Activated CD8-positive, alpha-beta memory T cell treated with anti-CD3 and anti-CD28 coated beads for 4 hours (primary cell): ENCODE measurements at places on chromosomes 3 and 15.

- DNase-seq: no peak
Measured at GRCh38 chr3:59854061-59854709, 804.4 kb upstream of the CFAP20DC start.

GRCh38 chr3:72601983-72602750 lies 246.1 kb downstream of the SHQ1 start:
- DNase-seq: no peak

DNA sequence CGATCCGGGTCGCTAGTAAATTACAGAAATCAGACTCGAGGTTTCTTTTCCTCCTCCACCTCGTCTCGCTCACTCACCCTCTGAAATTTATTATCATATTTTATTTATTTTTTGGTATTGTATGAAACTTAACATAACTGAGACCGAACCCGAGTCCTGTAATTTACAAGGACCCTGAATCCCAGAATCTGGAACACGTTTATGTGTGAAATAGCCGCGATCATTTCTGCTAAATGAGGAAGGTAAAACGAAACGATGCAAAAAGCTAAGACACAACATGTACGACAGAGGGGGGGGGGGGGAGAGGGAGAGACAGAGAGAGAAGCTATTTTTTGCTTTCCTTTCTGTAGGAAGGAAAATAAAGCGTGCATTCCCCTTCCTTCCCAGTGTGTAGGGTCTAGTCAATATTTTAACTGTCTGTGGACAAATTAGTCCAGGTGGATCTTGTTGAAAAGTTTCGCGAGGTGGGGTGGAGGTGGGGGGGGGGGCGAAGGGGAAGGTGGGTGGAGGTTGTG lies 1.6 kb downstream of the BBX start:
- no peak for DNase-seq

- no peak for DNase-seq
Measured at GRCh38 chr3:56790016-56790821, 11.5 kb downstream of the ARHGEF3 start.

GRCh38 chr3:53633197-53633787 lies 138.9 kb downstream of the CACNA1D start:
- no peak for DNase-seq

DNA sequence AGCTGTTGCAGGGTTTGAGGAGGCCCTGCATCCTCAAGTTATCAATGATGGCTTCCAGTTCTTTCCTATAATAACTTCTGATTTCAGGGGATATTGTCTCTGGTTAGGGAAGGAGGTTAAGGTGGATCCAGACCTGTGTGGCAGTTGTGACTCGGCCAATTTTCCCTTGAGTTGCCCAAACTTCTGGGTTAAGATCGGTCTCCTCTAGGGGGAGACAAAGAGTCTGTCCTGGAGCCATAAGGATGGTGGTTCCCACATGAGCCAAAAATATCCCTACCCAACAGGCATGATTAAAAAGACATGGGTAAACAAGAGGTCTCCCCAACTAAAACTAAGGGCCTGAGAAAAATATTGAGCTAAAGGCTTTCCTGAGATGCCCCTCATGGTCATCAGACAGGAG lies 227.5 kb upstream of the MDFIC2 start:
- no peak for DNase-seq

GRCh38 chr15:61382927-61383326 lies 153.8 kb upstream of the RORA start:
- no peak for DNase-seq

GRCh38 chr3:126578702-126579101 lies 20.0 kb upstream of the C3orf22 start:
- no peak for DNase-seq

- no peak for DNase-seq
Measured at GRCh38 chr3:25508901-25509300, 80.8 kb downstream of the RARB start.

DNA sequence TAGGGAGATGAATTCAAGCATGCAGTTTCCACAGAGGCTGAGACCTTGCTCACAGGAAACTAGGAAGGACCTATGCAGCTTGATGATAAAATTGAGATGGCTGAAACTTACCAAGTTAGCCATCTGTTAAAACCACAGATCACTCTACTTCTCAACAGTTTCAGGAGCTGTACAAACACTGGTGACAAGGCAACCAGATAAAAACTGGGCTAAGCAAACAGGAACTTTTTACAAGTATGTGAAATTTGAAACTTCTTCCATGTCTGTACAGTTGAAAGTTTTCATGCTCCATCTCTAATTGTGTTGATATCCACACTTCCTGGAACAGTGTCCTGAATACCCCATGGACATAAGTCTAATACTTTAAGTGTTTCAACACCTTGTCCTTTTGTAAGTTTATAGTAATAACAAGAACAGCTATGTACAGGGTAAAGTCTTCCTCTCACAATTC lies 78.2 kb downstream of the FAIM start:
- DNase-seq: no peak

DNA sequence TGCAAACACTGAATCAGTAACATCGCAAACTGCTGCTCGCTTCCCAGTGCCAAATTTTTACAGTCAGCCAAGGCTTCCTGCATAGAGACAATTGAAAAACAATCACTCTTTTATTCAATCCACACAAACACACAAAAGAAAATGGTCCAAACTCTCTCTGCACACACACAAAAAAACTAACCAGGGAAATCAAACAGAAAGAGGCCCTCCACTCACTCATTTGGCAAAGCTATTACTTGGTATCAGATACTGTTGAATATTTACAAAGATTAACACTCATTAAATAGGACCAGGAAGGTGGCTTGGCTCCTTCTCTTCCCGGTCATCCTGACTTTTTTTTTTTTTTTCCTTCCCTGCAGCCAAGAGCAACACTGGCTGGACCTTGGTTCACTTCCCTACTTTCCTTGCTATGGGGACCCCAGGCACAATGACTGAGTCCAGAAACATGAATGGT lies 62.4 kb upstream of the SPATA12 start:
- no peak for DNase-seq
